ENCODE measurements at places on chromosomes 12 and 14.

DNA sequence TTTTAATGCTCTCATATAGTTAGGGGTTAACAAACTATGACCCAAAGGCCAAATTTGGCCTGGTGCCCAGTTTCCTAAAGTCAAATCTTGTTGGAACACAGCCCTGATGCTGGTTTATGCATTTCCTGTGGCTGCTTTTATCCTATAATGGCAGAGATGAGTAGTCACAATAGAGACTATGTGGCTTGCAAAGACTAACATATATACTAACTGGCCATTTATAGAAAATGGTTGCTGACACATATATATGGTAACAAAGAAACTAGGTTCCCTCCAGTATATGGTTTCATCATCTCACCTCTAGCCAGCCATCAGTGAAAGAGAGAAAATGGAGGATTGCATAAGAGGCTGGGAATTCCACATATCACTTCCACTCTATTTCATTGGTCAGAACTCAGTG is 10.8 kb downstream of the NAV3 start:
- DNase-seq = no peak

GRCh38 chr12:65330331-65330730 is 51.8 kb downstream of the MSRB3 start:
- no peak for DNase-seq

GRCh38 chr14:101017806-101018560 is 114.5 kb upstream of the RTL1 start:
- DNase-seq = no peak

DNA sequence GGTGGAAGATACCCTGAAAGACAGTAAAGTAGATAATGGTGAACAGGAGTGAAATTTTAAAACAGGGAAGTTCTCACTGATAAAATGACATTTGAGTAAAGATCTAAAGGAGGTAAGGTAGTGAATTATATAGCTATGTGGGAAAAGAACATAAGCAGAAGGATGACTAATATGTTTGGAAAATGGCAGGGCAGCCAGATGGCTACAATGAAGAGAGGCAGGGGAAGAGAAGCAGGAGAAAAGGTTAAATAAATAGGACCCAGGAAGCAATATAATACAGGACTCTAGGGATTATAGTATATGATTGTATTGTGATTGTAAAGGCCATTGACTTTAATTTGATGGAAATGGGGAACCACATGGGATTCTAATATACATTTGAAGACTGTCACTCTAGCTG is 33.0 kb downstream of the SCFD1 start:
- DNase-seq = no peak

DNA sequence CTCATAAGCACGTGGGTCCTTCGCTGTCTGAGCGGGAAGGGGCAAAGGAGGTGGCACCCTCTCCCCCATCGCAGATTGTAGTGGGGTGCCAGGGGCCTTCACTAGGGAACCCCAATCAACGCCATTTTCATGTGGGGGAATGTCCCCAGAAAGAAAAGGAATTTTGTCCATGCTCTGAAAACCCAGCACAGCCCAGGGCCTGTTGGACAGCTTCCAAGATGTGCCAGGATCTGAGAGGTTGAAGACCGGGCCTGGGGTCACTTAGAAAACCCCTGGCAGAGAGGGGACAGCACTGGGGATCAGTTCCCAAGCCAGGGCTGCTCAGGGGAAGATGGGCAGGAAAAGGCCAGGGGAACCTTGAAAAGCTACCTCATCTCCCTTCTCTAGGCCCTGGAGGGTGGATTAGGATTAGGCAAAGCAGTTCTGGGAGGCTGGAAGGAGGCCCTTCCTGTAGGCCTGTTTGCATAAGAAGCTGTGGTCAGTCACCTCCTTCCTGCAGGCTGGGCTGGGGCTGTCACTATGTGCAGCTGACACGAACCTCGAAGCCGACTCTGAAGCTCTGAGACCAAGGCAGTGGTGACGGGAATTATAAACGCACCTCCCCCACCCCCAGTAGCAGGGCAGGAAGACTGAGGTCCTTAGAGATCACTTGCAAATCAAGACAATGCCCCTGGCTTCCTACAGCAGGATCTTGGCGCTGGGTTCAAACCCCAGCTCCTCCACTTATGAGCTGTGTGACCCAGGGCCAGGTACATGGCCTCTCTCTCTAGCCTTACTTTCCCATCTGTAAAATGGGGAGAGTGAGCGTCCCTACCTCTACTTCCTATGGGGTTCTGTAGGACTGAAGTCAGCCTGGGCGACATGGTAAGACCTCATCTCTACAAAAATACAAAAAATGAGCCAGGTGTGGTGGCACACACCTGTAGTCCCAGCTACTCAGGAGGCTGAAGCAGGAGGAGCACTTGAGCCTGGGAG is 29.0 kb downstream of the TESC start:
- no peak for DNase-seq

GRCh38 chr12:87661786-87662377 is 367.3 kb downstream of the C12orf50 start:
- no peak for DNase-seq

- DNase-seq = no peak
Observed at GRCh38 chr14:59195912-59196311, 7.4 kb downstream of the DAAM1 start.

GRCh38 chr12:1827826-1828805 is 7.8 kb downstream of the LRTM2 start:
- no peak for DNase-seq

DNA sequence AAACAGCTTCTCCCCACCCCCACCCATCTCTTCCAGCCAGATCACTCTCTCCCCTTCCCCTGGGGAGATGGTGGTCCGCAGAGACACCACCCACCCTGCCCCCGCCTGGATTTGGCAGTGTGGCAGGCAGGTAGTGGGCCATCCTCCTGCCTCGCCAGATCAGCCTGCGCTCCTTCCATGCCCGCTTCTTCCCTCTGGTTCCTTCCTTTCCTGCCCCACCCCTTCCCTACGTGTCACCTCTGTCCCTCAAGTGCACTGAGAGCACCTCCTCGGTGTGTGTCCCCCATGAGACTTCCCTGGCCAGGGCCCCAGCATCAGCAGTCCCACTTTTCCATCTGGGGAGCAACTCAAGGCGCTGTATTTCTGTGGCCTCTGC is 632 bp downstream of the NYNRIN start:
- DNase-seq = no peak

GRCh38 chr12:101697930-101698799 is 725 bp downstream of the CHPT1 start:
- peak; percentile 55 for DNase-seq

- DNase-seq = no peak
Observed at GRCh38 chr12:54341378-54342300, 16.7 kb downstream of the COPZ1 start.

DNA sequence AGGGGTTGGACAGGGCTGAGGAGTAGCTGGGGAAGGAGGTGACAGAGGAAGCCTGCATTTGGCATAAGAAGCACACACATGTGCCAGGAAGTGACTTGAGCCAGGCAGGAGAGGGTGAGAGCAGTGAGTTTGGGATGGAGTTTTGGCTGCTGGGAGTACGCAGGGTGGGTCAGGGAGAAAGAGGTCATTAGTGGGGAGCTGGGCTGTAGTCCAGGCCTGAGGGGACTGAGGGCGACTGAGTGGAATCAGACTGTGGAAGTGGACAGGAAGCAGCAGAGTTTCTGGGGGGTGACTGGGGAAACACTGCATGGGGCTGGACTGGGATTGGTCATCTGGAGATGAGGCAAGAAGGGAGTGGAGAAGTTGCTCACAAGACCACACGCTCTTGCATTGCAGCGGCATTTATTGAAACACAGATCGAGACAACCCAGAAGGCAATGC is 7.6 kb downstream of the KRT85 start:
- DNase-seq = no peak

DNA sequence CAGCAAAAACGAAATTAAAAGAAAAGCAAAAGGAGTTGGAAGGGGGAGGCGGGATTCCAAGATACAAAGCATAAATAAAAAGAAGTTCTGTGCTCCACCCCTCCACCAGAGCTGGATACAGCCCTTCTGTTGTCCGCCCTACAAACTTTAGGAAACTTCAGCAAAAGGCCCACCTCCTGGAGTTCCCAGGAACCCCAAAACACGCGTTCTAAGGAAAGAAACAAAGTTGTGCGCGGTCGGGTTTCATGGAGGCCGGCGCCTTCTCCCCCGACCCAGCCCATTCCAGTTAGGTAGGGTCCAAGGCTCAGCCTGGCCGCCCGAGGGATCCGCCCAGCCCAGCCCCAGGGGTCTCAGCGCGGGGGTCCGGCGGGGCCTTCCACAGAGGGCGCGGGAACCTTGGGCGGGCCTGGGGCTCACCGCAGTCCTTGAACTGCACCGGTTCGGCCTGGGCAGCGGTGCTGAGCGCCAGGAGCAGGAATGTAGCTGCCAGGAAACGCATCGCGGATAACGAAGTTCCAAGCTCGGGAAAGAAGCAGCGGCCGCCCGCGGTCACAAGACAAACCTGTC is at the start of gene NPC2:
Gene NPC2 (minus strand): TSS at position 530 of the 567 bp plus-strand sequence. CDS start 31 bp downstream, at position 499.
- DNase-seq = no peak

DNA sequence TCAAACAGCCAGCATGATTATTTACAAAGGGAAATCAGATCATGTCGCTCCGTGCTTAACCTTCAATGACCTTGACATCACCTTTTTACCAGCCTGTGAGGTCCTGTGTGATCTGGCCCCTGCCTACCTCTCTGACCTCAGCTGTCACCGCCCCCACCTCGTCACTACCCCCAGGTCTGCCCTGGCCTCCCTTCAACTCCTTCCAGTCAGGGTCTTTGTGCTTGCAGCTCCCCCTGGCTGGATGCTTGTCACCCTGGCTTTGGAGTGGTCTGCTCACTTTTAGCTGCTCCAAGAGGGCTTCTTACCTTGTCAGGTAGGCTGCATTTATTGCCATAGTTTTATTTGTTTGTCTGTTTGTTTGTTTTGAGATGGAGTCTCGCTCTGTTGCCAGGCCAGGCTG is 8.2 kb upstream of the MAX start:
- DNase-seq = no peak

- DNase-seq = peak; percentile 31
Observed at GRCh38 chr14:61710853-61711817, 15.8 kb downstream of the HIF1A start.

DNA sequence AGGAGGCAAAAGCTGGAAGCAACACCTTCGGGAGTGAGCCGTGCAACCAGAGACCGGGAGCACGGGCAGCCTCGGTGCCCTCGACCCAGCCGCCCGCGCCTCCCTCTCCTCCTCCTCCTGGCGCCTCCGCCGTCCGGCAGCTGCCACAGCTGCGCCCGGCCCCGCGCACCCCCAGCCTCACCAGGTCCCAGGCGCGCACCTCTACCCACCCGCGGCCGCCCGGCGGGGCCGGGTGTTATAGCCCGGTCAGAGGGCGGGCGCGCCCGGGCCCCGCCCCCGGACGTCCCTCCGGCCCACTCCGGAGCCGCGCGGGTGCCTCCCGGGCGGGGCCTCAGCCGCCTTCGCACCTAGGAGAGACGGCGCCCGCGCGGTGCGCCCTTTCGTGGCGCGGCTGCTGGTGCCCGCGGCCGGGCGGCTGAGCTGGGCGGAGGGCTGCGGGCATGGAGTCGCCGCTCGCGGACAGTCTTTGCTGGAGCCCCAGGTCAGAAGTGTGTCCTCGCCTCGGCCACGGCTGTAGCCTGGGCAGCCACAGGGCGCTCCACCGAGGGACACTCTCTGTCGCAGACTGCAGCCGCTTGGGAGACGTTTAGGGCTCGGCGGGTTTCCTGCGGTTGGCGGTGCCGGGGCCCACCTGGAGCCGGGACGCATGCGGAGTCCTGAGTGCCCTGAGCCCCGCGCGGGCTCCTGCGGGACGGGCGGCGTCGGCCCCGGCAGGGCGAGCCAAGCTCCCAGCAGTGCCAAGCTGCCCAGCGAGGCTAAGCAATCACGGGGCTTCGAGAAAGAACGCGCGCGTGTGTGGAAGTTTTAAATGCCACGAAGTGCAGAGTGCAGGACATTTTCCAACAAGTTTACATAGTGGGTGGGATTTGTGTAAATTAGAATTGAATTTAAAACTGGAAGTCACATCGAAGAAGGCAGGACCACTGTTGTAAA is at the start of gene CPM:
Gene CPM (minus strand): TSS at position 211 of the 933 bp plus-strand sequence. CDS start 334 bp downstream, outside the sequence.
- DNase-seq = peak; percentile 75

GRCh38 chr12:52275686-52276085 is 1.2 kb downstream of the KRT86 start:
- no peak for DNase-seq

DNA sequence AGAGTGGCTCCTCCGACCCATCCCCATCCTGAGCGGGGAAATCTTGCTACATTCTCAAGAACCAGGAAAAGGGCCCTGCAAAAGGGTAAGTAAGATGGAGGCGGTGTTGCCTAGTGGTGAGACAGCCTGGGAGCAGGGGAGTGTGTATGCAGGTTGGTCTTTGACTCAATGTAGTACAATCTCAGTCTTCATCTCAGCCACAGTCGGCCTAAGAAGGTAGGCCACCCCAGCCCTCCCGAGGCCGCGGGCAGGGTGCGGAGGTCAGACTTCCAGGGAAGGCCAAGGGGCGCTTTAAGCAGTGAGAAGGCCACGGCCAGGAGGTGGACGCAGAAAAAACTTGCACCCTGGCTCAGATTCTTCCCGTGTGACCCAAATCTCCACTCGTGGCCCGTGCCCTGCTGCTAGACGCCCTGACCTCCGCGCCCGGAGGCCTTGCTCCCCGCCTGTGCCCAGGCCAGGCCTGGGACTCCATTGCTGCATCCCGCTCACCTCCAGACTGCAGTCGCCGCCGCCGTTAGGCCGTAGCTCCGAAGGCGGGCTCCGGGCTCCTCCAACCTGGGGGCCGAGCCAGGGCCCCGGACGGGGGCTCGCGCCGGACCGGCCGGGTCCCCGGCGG is 435 bp downstream of the FOXM1 start:
- no peak for DNase-seq

GRCh38 chr12:52903285-52903854 is 1.5 kb downstream of the KRT8 start:
- DNase-seq = peak; percentile 76

Data from prostate gland (tissue), 2 donors.